KBM-7 (cell line): ENCODE measurements at places on chromosomes 13 and 19.

DNA sequence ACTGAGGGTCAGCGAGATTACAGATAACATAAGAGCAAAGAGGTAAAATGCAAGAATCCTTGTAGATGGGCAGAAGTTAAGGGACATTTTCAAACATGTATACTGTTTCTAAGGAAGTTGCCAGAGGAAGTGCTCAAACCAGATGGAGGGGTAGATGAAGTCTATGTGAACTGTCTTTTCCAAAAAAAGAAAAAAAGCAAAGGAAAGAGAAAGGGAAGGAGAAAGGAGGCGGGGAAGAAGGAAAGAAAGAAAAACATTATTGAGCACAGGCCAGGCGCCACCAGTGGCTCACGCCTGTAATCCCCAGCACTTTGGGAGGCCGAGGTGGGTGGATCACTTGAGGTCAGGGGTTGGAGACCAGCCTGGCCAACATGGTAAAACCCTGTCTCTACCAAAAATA lies 5.3 kb downstream of the DMAC2 start:
- peak; percentile 50 for DNase-seq

DNA sequence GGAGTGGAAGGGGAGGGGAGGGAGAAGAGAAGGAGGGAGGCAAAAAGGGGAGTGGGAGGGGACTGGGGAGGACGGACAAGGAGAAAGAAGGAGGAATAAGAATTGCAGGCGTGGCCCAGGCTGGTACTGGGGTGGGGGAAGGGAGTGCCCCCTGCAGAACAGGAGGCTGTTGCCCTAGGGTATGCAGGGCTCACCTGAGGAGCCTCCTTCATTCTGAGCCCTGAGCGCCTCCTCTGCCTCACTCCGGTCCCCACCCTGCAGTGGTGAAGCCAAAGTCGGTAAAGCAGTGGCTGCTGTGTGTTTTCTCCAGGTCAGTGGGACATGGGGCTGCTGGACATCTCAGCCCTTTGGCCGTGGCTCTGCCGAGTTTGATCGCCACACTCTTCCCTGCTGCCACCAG lies 9.1 kb upstream of the CDC16 start:
- no peak for DNase-seq

DNA sequence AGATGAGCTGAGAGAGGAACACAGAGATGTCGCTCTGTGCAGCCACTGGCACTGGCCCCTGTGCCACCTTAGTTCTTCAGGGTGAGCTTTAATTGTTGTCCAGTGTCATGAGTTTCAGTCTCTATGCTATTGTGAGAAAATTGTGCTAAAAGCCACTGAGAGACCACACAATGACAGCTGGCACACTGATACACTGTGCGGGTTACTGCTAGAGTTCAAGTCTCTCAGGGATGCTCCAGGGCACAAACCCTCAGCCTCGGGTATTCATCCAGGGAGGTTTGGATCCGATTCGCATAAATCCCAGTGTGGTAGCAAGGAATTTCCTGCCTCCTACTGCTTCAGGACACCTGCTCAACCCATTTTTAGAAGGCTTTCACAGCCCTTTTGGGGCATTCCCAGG lies 68.1 kb upstream of the EDNRB start:
- no peak for DNase-seq

- DNase-seq = no peak
These were observed 27.0 kb upstream of the TPT1 start for GRCh38 chr13:45368005-45368404.

GRCh38 chr13:46541210-46541609 lies 11.8 kb upstream of the LRCH1 start:
- DNase-seq = no peak

DNA sequence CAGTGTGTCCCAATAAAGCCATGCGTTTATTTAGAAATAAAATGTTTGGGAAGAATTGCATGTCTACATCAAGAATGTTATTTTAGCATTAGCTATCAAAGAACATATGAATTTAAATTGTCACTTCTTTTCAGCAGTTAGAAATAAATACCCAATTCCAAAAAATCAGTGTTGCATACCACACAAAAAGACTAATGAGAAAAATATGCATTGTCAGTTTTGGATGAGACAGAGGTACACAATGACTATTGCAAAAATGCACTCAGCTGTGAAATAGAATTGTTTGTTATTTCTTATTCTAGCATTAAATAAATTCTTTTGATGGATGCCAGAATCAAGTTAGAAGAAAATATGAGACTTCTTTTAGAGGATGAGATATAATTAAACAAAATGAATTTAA lies 833.9 kb downstream of the SLITRK1 start:
- no peak for DNase-seq

- no peak for DNase-seq
These were observed 12.6 kb downstream of the SLC1A5 start for GRCh38 chr19:46775642-46776258.

- DNase-seq = no peak
These were observed 203.0 kb downstream of the POSTN start for GRCh38 chr13:37395544-37395943.

- no peak for DNase-seq
These were observed 505 bp upstream of the CEACAM5 start for GRCh38 chr19:41707871-41708371.

GRCh38 chr13:44017756-44018309 lies 138.1 kb downstream of the LACC1 start:
- peak; percentile 36 for DNase-seq

- DNase-seq = peak; percentile 60
These were observed 168.8 kb downstream of the COL4A1 start for GRCh38 chr13:110138010-110138699.

- DNase-seq = no peak
These were observed 101.9 kb downstream of the GADD45B start for GRCh38 chr19:2577722-2578335.

GRCh38 chr19:2804156-2805004 lies 15.3 kb upstream of the ZNF554 start:
- DNase-seq = no peak

DNA sequence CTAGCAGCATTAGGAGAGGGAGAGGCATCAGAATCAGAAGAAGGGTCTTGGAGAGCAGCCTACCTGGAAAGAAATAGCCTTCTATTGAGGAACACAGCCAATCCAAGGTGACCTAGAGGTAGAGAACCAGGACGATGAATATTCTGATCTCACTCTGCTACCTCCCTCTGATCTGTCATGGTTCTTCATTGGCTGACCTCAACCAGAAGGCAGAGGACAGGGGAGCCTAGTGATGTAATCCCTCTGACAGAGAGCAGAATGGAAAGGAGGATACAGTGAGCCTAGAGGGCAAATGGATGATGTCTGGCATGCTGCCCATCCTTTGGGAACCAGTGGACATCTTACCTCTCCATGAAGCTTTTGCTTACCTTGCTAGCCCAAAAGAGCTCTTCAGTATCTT lies 3.6 kb downstream of the ZNF507 start:
- DNase-seq = no peak

GRCh38 chr19:6736917-6737283 lies 480 bp downstream of the GPR108 start:
- no peak for DNase-seq

DNA sequence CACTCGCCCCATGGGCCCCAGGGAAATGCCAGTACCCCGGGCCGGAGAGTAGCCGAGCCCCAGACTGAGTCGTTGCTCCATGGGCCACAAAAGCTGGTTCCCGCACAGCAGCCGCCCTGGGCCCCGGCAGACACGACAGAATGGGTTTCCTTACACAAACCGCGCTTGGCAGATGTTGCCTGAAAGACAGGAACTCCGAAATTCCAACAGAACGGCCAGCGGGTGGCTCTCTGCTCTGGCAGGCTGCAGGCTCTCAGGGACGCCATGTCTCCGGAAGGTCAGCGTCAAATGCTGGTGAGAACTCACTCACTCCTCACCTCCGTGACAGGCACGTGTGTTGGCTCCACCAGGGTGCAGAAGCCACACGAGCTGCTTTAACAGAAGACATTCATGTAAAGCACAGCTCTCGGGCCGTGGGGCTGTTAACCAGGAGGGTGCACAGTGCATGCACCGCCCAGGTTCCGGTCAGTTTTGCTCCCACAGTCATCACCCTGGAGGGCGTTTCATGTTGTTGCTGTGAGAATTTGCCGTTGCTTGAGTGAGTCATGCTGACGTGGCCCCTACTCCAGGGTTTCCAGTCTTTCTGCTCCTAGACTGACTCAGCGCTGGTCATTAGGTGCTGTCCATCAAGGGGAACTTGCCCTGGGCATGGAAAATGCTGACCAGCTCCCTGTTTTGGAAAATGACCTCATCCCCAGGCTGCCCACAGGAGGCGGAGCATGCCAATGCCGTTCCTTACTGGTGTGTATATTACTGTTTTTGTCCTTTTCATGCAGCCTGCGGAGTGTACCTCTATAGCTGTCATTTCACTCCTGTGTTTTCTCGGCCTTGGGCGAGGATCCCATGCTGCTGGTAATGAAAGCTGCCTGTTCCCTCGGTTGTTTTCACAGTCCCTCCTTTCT lies 44.8 kb downstream of the ANKRD10 start:
- DNase-seq = no peak

DNA sequence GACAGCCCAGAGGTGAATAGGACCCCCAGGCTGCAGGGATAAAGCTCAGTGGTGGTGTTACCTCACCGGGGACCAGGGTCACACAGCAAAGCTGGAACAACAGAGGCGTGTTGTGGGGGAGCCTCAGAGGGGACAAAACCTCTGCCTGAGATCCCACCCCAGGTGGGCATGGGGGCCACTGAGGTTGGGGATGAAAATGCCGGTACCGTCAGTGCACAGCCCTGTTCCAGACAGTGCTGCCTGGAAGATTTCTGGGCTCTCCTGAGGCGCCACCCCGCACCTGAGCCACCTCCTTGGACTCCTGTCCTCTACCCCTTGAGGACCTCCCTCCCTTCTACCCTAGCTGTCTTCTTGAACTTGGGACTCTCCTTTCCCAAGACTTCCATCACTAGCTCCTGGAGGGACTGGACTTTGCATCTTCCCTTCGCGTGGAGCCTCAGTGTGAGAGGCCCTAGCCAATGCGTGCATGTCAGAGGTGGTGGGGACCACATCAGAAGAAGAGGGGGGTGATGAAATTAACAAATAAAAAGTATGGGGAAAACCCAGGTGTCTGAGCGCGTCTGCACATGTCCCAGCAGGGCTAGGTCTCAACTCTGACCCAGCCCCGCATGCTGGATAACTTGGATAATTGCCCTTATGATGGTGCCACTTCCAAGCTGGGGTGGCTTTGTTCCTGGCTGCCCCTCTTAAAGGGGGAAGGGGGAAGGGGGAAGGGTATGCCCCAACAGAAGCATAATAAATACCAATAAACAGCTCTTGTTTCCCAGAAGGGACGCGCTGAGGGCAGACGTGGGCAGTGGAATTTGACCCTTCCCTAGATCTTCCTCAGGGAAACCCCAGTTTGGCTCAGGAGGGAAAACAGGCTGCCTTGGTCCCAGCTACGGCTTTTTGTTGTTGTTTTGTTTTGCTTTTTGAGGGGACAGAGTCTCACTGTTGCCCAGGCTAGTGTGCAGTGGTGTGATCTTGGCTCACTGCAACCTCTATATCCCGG lies 11.6 kb downstream of the CNFN start:
- DNase-seq = no peak

GRCh38 chr13:23644126-23644419 lies 73.9 kb downstream of the TNFRSF19 start:
- no peak for DNase-seq

DNA sequence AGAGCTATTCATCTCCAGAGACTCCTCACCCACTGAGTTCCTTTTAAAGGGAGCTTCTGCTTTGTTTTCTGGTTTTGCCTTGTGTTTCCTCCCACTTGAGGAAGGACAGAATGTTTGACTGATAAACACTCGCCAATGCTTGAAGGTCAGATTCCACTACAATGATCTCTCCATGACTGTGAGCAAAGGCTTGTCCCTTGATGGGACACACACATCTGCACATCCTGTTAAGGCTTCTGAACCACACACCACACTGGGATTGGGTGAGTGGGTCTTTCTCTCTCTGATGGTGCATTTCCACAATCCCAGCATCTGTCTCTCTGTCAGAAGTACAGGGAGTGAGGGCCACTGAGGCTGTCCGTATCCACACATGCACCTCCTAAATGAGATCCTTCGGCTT lies 245.3 kb downstream of the IRS2 start:
- no peak for DNase-seq

- DNase-seq = no peak
These were observed 57.0 kb downstream of the RBM26 start for GRCh38 chr13:79349011-79349410.

GRCh38 chr13:27362064-27362751 lies 62.2 kb upstream of the GTF3A start:
- DNase-seq = peak; percentile 94

DNA sequence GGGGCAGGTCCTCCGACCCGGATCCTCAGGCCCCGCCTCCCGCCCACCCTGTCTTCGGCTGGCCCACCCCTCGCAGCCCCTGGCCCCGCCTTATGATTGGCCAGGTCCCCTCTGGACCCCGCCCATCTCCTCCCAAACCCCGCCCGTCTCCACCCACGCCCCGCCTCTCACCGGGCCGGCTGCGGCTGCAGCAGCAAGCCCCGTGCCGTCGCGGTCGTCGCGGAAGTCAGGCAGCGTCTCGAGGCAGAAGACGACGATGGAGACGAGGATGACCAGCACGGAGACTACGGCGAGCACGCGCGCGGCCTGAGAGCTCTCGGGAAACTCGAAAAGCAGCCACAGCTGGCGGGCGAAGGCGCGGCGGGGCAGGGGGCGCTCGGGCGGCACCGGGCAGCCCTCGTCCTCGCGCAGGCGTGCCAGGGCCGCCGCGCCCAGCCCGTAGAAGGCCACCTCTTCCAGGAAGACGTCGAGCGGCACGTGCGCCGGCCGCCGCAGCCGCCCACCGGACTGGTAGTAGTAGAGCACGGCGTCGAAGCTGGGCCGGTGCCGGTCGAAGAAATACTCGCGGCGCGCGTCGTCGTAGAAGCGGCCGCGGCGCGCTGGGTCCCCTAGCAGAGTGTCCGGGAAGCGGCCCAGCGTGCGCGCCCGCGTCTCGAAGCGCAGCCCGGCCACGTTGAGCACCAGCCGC lies 495 bp downstream of the KCNA7 start:
- no peak for DNase-seq

DNA sequence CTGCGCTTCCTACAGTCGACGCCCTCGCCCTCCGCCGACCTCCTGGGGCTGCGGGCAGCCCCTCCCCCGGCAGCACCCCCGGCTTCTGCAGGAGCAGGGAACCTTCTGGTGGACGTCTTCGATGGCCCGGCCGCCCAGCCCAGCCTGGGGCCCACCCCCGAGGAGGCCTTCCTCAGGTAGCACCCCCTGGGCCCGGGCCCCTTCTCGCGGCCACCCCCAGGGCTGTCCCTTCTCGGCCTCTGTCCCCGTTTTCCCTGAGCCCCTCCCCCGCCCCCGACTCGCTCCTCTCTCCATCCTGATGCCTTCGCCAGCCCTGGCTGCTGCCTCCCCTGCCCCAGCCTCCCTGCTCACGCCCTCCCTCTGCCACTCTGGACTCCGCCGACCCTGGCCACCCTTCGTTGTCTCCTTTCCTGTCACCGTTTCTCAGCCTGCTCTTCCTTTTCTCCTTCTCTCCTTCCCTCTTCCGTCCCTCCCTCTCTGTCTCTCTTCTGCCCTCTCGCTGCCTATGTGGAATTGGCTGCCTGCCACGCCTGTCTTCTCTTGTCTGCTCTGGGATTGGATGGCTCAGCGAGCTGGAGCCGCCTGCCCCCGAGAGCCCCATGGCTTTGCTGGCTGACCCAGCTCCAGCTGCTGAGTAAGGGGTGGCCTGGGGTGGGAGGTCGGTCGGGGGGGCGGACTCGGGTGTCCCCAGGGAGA lies 11.0 kb downstream of the FUZ start:
- no peak for DNase-seq

GRCh38 chr19:41998246-41999020 lies 4.4 kb upstream of the ATP1A3 start:
- DNase-seq = no peak

GRCh38 chr13:49571299-49572240 lies 13.8 kb downstream of the RCBTB1 start:
- DNase-seq = no peak

- DNase-seq = no peak
These were observed 2.7 kb upstream of the TPGS1 start for GRCh38 chr19:504616-505015.
